Anterior cingulate cortex (tissue), 58 donors: ENCODE measurements at places on chromosomes 1 and 21.

- no peak for DNase-seq
These were observed 179.7 kb upstream of the C1orf174 start for GRCh38 chr1:4079815-4080214.

DNA sequence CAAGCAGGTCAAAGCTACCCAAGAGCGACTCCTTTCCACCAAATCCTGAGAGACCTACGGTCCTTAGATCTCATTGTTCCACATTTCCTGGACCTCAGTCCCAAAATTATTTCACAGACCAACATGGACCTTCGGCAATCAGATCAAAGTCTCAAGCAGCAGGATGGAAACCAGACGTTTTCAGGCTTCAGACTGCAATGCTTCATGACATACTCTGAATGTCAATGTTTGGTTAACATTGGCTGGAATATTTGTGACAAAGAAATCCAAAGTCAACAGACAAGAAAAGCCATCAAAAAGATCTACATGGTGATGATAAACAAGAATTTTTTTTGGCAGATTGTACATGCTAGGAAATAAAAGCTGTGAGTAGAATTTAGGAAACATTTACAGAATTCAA lies 1057.3 kb downstream of the ADGRL2 start:
- no peak for DNase-seq

DNA sequence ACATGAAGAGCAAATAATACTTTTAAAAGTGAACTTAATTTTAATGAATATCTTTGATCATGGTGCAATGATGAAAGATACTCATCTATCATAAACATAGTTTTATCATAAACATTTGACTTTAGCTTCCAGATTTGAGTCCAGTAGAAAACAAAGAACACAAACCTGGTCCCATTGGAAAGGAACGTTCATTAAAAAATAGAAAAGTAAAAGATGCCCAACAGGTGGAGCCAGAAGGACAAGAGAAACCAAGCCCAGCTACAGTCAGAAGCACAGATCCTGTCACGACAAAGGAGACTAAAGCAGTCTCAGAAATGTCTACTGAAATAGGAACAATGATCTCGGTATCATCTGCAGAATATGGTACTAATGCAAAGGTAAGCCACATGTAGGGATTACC lies 55.6 kb upstream of the MYOCOS start:
- DNase-seq, result no peak

GRCh38 chr1:208728815-208729214 lies 484.6 kb upstream of the PLXNA2 start:
- DNase-seq, result no peak

- DNase-seq, result no peak
These were observed at the start of gene PLEKHG5 for GRCh38 chr1:6491480-6491962. TSS of gene PLEKHG5 (minus strand) at chr1:6491667. CDS start at chr1:6477571, 14,096 bp downstream.

- DNase-seq, result no peak
These were observed 5.2 kb upstream of the SH3GLB1 start for GRCh38 chr1:86699186-86699585.

- no peak for DNase-seq
These were observed 6.9 kb upstream of the ANGPTL3 start for GRCh38 chr1:62590255-62590969.

DNA sequence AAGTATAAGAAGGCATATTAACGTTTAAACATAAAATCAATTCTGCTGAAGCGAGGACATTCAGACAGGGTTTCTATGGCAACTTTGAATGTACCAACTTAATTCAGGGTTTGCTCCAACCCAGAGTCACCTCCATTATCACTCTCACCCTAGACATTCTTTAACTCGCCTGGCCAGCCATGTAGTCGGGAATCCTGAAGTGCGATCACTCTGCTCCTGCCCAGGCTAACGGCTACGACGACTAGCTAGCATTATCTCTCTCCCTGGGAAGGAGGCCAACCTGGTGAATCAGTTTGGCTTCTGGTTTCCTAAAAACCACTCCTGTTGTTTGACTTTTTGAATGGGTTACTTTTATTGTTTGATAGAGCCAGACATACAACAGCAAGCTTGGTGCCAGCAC lies 38.9 kb upstream of the ZBTB18 start:
- DNase-seq, result no peak

DNA sequence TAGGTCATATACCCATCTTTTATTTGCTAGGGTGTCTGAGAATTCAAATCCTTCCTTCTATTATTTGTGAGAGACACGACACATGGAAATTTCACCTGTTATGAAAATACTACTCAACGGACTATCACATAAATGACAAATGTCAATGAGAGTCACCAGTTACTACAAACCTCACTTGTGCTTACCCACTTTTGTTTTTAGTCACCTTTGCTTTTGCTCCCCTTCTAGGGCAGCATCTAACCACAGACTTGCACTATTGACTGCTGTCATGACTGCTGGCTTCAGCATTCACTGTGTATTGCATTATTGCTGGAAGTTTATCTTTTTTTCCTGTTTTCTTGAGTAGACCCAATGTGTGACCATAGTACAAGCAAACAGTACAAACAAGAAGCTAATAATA lies 1048.0 kb downstream of the PLA2G4A start:
- no peak for DNase-seq

GRCh38 chr1:151512326-151512725 lies 1.1 kb downstream of the CGN start:
- DNase-seq, result no peak

- no peak for DNase-seq
These were observed 55.9 kb upstream of the RCC1 start for GRCh38 chr1:28449904-28450303.

DNA sequence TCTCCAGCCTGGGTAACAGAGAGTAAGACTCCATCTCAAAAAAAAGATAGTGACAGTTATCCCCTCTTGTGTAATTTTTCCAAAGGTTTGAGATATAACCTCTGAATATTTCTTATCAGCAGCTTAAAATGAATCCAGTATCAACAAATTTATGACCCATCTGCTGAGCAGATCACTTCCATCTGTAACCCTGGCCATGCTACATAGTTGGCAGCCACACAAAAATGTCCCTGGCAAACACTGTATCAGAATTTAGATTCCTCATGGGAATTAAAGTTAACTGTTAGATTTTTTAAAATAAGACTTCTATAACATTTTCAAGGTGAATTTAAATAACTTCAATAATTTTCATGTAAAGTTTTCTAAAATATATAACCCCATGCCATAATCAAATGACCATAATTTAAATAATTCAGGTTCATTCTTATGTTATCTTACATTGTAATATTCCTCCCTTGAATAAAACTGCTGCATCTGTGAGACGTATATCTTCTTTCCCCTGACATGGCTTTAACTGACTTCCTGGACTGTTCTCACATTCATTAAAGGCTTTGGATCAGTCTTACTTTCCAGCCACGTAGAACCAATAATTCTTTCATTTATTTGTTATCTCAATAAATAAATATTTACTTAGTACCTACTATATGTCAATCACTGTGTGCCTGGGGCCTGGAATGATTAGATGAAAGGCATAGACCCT lies 5.3 kb upstream of the PRPF38B start:
- no peak for DNase-seq

DNA sequence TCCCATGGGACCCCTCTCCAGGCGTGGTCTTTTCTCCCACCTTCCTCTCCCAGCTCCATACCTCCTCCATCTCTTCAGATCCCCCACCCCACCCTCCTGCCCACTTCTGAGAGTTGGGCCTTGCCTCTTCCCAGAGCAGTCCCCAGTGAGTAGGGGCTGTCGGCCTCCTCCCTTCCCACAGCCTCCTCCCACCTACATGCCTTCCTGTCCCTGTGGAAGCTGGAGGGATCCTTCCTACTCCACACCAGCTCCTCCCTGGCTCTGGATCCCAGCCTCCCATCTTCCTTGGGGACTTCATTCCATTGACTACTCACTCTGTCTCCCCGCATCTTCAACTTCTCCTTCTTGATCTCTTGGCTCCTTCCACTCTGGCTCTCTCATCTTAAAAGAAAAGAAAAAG lies 24.9 kb downstream of the KCNQ4 start:
- no peak for DNase-seq

DNA sequence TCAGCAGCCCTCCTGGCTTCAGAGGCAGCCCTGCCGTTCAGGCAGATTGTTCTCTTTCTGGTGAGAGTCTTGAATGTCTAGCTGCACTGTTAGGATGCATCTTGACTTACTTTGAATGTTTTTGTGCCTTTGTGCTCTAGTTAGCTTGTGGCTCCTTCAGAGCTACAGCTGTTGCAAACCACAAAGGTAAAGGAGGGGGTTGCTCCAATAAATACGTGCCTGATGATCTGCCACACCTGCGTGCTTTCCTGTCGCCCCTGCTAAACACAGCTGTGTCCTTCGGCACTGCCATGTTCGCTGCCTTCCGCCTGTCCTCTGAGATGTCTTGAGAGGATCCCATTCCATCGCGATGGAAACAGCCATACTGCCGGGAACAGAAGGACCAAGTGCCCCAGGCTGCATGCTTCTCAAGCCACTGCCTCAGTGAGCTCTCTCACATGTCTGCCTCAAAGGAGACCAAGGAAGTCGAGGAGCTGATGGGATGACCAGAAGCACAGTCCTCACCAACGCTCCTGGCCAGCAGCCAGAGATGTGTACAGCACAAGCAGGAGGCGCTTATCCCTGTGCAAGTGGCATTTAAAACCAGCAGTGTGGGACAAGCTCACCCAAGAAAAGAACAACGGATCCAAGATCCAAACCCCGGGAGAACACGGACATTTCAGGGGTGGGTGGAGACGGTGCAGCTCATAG lies 12.0 kb upstream of the SMIM12 start:
- no peak for DNase-seq

DNA sequence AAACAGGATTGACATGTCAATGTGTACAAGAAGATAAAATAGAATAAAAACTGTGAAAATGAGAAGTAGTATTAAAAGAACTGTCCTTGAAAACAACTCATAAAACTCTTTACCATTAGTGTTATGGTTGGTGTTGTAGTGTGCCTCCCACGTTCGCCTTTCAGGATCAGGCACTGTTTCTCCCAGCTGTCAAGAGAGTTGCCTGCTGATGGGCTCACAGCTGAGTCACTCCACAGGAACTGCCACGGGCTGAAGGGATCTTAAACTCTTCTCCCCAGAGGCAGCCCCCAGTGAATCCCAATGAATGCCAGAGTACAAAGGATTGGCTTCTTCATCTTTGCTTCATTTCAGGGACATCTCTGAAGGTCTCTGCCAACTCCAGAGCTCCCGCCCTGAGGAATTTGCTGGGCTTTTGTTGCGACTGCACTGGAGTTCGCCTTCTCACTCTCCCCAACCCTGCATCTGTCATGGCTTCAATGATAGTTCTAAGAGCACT lies 119.6 kb downstream of the ADGRL2 start:
- no peak for DNase-seq

DNA sequence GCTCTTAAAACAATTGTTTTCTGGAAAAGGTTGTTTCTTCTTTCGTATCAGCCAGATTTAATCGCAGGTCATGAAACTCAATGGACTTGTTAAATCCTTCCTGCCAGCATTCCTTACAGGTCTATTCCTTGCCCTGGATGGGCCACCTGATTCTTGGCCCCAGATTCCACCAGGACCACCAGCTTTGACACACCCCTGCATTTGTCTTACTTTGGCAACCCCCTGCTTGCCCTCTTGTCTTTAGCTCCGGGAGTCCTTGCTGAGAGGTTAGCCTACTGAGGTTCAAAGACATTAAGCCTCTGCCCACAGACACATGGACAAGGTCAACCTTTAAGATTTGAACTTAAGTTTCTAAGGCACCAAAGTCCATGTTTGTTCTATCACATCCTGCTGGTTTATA lies 27.1 kb upstream of the DAB1 start:
- DNase-seq, result no peak

GRCh38 chr1:234040446-234041317 lies 136.2 kb downstream of the SLC35F3 start:
- DNase-seq, result no peak

DNA sequence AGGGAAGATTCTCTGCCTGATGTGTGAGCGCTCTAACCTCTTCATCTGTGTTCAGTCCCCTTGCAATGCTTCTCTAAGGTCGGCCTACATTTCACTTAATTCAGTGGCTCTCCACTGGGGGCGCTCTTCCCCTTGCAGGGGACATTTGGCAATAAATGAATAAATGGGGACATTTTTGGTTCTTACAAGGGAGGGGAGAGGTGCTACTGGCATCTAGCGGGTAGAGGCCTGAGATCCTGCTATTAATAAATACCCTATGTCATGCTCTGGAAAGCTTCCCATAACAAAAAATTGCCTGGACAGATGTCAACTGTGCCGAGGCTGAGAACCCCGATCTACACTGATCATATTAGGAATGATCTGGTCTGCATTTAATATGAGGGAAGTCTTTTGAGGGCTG lies 25.9 kb upstream of the DNAJC11 start:
- no peak for DNase-seq

- no peak for DNase-seq
These were observed 135.9 kb downstream of the ACBD6 start for GRCh38 chr1:180366371-180367068.

DNA sequence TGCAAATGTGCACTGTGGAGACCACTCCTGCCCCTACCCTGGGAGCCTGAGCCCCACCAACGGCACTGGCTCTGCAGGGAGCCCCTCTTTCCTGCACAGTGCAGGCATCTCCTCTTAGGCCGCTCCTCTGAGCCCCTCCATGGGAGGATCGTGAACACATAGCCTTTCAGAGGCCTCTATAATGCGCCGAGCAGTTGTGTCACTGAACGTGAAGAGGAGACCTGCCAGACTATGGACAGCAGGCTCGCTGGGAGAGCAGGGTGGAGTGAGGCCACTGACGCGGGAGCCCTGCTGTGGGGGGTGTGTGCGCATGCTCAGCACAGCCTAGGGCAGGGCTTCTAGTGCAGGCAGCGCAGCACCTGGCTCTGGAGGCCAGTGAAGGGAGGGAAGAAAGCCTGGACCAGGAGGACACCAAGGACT lies 151.3 kb upstream of the COL6A1 start:
- DNase-seq, result no peak

DNA sequence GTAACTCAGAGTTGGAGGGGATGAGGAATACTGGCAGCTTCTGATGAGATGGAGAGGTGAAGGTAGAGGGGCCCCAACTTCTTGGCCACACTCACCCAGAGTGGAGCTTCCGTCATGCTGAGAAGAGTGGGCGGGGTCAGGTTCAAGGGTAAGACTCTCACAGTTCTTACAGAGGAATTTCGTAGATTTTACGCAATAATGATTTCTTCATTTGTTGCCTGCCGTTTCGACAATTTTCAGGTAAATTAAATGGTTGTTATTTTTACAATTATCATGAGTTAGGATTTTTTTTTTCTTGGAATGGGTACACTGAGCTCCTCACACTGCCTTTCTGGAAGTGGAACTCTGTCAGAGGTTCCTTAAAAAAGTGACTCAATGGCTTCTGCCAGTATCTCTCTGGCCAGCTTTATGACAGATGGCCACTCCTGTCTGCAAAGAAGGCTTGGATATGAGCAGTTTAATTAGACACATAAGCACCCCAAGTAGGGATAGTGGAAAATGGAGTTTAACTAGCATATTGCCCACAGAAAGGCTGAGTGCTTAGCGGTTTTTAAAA lies 13.8 kb upstream of the NLRP3 start:
- DNase-seq, result no peak
